HS-5 (cell line): ENCODE measurements at places on chromosomes 3 and 15.

GRCh38 chr15:48775546-48775945 lies 35.3 kb downstream of the CEP152 start:
- DNase-seq, result no peak

- DNase-seq, result no peak
Measured at GRCh38 chr3:131048030-131048429, 21.4 kb downstream of the NEK11 start.

GRCh38 chr15:91264651-91265351 lies 164.7 kb downstream of the SV2B start:
- no peak for DNase-seq

GRCh38 chr3:50588759-50589433 lies 19.6 kb downstream of the HEMK1 start:
- DNase-seq, result no peak

DNA sequence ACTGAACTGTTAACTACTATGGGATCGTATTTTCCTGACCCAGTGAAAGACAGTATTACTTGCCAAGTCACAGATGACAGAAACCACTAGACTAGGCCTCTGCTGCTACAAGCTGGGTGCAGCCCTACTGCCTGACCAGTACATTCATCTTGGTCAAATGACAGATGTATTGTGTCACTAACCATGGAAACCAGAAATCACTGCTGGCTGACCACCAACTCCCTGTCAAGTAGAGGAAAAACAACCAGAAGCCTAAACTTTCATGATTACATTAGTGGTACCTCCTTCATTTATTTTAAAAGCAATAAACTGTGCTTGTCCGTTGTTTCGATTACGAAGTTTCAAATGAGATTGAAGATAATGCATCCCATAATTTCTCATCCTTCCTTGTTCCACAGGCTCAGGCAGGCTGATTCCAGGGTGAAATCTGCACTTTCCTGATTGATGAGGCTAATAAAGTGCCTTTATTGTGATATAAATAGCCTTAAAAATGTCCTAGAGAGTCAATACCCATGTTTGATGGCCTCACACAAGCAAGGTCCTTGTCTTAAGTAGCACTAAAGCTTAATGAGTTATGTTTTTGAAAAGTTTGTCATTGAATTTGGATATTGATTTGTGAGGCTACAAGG lies 309.7 kb downstream of the LSAMP start:
- DNase-seq, result no peak

- no peak for DNase-seq
Measured at GRCh38 chr3:58093574-58094195, 85.5 kb downstream of the FLNB start.

GRCh38 chr3:107846279-107846852 lies 244.5 kb downstream of the CD47 start:
- DNase-seq, result no peak

GRCh38 chr3:40782111-40782721 lies 257.5 kb downstream of the ZNF621 start:
- DNase-seq, result no peak

DNA sequence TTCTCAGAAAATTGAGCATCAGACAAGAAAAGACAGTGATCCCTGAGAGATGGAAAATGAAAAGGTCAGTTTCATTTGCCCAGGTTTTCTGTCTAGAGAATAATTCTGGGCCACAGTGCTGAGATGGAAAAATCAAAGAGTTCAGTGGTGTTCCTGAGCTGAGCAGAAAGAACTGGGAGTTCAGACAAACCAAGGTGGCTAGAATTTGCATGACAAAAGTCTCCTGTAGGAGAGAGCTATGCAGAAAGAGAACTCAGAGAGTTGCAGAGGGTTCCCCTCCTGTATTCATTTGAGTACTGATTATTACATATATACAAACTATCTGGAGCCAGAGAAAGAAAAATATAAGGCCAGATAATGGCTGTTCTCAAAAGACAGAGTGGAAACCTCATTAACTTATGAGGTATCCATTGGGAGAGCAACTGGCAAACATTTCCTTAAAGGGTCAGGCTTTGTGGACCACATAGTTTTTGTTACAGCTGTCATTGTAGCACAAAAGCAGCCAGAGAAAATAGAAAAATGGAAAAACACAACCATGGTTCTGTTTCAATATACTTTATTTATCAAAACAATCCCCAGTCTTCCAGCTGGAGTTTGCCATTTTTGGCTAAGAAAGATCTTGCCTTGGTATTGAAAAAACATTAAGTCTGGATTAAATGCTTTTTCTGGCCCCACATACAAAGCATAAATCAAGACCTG lies 1004.1 kb downstream of the TBL1XR1 start:
- no peak for DNase-seq

DNA sequence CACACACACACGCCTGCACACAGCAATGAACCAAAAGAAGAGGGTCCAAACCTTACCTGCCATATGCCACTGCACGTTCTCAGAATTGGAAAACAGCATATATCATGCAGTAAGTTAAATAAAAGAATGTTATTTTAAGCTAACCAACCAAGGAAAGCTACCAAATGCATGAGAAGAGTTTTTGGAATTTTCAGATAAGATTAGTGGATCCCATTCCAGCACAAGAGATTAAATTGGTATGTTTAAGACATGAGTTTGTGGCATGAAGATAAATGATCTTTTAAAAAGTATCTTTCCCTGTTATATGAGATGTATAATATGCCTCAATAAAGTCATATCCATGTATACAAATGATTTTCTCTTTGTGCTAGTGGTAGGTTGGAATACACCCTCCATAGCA lies 811.4 kb downstream of the NR2F2 start:
- DNase-seq, result no peak

- DNase-seq, result no peak
Measured at GRCh38 chr3:139745831-139746230, 68.1 kb upstream of the NMNAT3 start.

GRCh38 chr3:27319847-27320526 lies 49.2 kb downstream of the NEK10 start:
- no peak for DNase-seq

DNA sequence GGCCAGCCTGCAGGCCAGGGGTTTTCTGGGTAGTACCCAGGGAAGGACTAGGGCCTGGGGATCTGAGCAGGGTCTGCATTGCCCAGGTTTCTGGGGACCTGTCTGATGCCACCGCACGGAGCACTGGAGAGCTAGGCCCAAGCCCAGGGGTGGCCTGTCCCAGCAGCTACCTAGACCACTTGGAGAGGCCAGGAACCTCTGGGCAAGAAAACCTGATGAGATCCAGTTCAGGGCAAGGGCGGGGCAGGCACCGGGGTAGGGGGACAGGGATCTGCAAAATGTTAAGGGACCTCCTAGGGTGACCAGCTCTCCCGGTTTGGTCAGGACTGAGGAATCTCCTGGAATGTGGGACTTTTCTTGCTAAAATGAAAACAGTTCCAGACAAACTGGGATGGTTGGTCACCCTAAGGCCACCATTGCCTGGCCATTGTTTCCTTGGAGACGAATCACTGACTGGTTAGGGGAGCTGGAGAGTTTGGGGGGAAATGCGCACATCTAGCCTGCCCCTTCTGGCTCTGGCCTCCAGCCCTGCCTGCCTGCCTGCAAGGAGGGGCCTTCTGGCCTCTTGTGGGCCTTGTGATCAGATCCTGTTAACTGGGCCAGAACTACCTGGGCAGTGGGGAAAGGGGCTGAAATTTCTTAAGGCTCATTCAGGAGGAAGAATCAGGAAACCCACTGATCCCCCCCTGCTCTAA lies 117.4 kb upstream of the TLE3 start:
- DNase-seq, result no peak

- DNase-seq, result no peak
Measured at GRCh38 chr3:188663839-188664238, 507.9 kb upstream of the TPRG1 start.

DNA sequence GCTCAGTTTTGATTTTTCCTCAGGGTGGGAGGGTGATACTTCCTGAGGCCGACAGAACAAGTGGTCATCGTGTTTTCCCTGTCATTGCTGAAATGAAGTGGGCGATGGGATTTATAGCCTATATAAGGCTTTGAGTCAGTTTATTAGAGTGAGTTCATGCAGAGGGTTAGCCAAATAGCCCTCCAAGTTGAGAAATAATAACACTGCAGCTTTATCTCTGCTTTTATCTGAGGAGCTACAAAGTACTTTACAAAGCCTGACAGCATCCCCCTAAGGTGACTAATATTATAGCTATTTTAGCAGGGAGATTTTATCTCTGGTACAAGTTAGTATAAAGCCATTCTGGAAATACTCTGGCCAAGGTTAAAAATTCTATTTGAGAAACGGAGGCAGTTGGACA lies 389.6 kb downstream of the MFSD1 start:
- peak; percentile 72 for DNase-seq

DNA sequence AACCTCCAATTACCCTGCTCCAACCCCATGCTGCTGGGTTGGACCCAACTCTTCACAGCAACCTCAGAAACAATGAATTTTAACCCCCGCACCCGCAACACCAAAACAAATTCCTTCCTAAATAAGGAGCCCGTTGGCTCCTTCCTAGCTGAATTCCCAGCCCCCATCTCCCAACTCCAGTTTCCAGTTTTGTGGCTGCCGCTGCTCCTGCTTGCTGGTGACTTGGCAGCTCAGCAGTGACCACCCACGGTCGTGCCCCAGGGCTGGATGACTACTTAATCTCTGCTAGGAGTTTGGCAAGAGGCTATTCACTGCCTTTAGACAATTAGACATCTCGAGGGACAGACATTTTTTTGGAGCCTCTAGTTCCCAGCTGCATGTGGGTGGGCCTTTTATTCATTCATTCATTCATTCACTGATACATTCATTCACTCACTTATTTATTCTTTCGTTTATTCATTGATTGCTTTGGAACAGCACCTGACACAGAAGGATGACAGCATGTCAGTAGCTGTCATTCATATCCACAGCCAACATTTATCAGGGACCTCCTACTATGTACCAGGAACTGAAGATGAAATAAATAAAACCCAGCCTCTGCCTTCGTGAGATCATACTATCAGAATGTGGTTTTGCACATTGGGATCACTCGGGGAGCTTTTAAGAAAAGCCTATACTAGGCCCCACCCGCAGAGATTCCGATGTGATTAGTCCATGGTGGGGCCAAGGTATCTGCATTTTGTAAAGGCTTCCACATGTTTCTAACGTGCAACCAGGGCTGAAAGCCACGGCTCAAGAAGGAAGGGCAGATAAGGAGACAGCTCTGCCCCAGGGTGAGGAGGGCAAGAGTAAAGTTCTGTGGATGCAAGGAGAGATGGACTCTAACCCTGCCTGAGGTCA lies 256.5 kb downstream of the SHQ1 start:
- peak; percentile 9 for DNase-seq

DNA sequence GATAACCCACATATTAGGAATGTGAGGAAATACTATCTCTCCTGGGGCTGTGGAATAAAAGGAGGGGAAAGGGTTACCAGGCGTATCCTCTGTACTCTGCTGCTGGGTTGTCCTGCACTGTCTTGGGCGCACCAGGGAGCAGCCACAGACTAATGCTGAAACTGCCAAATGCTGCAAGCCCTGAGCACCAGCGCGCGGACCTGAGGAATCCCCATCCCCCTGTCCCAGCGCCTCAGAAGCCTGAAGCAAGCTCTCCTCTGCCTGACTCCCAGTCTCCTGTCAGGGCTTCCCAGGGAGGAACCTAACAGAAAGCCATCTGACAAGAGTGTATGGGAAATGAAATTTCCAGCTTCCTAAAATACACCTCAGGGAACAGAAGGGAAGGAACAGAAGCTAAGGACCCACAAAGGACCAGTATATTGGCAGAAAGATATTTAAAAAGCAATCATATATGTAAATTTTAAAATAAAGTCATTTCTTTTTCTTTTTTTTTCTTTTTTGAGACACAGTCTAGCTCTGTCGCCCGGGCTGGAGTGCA lies 158.3 kb upstream of the C2CD4B start:
- DNase-seq, result no peak

DNA sequence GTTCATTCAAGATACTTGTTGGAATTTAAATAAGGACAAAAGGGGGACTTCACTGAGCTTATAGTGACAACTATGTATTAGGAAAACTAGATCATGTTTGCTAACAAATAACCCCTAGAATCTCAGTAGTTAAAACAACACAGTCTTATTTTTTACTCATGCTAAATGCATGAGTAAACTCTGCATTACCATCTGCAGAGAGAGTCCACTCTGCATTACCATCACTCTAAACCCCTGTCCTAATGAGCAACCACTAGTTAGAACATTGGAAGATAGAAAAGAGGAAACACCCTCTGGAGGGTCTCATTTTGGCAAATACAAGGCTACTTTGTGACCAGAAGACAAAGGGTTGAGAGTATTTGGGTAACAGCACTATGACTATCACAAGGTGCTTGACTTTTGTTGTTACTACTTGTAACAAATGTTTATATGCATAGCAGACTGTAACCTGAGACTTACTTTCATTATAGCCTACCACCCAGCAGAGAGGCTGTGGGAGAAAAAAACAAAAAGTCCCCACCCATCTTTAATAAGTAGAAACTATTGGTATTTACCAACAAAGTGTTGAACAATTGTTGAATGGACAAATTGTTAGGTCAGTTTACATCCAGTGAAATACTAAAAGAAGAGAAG lies 99.1 kb downstream of the OXSM start:
- no peak for DNase-seq

GRCh38 chr3:55198554-55198953 lies 270.7 kb upstream of the LRTM1 start:
- DNase-seq, result peak; percentile 88

GRCh38 chr3:3778216-3778615 lies 21.0 kb upstream of the LRRN1 start:
- DNase-seq, result no peak

DNA sequence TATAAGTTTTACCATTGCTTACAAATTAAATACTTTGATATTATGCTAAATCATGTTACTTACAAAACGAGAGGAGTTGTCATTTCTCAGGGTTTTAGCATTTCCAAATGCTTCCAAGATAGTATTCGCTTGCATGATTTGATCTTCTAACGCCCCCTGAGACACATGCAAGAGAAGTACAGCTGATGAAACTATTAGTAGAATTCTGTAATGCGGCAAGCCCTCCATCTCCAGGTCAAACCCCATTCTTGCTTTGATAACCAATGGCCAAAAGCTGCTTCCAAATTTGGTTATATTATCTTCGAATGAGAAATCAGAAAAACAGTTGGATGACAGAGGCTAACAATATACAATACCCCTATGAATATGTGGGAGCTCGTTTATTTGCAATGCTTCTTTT lies 14.7 kb downstream of the MYH15 start:
- no peak for DNase-seq

DNA sequence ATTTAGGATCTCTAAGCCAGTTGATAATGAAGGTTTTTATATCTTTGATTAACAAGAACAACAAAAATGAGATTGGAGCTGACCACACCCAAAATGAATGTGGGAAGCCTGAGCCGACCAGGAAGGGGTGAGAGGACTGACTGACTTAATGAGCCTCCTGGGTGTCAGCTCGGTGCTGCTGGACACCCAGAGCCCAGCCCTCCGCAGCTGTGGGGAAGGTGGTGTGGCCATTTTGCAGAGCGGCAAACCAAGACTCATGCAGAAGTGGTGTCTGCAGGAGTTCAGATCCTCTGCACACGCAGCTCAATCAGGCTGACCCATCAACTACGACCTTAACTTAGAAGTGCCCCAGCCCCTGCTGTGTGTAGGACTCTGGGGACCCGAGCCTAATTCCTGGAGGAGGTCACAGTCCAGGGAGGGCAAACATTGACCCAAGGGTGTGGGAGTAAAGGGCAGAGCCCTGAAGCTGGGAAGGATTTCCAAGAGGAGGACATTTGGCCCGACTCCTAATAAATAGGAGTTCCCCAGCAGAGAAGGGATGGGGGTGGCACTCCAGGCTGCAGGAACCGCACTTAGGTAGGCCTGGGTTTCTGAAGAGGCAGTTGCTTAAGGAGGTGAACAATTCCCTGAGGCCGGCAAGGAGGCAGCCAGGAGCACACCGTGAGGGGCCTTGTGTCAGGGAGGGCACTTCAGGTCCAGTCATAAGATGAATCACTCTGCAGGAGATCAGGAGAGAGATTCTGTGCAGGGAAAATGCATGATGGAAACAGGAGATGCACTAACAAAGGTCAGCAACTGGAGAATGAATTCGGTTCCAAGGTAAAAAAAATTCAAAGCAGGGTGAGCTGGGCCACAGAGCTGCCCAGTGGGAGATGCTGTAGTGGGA lies 197.1 kb upstream of the TPM1 start:
- peak; percentile 34 for DNase-seq
